ENCODE measurements at places on chromosomes 5 and 9. TPM values are rescaled to one million over a fixed set of nuclear protein-coding genes. Genes with fewer than 3 reads are reported as not detected.
A peak's percentile ranks its signal among the peaks of the same experiment; 100 is the strongest.

The OSMR gene
- total RNA-seq, result 61.6 TPM

DNA sequence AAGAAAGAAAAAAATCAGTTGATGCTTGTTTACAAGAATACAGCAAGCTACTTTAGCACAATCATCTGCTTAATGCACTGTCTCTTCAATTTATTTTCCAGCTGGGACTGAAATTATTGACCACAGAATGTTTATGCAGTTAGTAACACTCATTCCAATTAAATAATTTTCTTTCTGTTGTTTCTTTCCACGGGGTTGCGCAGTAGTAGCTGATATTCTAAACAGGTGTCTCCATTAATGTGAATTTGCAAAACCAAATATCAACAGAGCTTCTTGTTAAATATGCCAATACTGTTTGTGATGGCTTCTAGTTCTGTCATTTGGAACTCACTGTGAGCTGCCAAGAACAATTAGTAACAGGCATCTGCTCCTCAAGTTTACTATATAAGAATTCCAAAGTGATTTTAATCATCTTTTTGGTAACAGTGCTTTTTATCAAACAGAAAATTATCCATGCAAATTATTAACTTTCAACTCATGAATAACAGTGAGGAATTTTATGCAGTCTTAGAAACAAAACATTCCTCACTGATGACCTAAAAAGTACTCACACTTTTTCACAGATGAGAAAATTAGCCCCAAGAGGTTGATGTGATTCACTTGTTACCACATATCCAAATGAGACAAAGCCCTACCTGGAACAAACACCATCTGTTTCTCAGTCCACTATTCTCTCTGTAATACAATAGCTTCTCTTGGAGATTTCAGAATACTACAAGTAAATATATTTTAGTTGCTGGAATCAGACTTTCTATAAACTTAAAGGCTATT is 567.6 kb upstream of the RGMB start:
- no peak for DNase-seq

- DNase-seq, result no peak
Measured at GRCh38 chr5:151584057-151584937, 6.8 kb downstream of the FAT2 start.

GRCh38 chr5:174087783-174088182 is 42.3 kb downstream of the NSG2 start:
- no peak for DNase-seq

The PAEP gene
- not detected for total RNA-seq

- DNase-seq, result no peak
Measured at GRCh38 chr5:58738336-58738735, 155.5 kb downstream of the RAB3C start.

DNA sequence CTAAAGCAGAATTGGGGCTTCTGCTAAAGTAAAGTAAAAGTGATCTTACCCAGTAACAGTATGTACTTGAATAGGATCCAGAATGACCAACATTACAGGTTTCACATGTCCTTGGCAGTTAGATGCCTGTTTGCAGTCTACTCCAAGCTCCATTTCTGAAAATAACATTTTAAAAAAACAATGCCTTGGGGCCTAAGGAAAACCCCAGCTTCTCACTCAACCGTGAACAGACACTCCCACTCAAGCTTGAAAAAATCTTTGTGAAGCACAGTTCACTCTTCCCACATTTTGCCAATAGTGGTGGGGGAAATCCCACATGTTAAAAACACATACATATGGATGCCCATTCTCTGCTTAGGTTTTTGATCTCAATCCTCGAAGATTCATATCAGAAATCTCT is 304.1 kb downstream of the ARRDC3 start:
- no peak for DNase-seq

DNA sequence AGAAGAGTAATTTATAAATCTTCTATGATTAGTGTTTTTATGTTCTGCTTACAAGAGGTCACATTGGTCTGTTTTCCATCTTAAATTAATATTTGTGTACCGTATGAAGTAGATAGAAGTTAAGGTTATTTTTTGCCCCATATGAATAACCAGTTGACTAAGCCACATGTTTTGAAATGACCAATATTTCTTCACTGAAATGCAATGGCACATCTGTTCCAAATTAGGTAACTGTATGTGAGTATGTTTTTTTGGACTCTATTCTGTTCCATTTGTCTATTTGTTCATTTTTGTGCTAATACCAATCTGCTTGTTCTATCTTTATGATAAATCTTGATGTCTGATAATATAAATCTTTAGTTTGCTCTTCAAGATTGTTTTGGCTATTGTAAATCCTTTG is 17.7 kb downstream of the JAK2 start:
- DNase-seq, result no peak

DNA sequence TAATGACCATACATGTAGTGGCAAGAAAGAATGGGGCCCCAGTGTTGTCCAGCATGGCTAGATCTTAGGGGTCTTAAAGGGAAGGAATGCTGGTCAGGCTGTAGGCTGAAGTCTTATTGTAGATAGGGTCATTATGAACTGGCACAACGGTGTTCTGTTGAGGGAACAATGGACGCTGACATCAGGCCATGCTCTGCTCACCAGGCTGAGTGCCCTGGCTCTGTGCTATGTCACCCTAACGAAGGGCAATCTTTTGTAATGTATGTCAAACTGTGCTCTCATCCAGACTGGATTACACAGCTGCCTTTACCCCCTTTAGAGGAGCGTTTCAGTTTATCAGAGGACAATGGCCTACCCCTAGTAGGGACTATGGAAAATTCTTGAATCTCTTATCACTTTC is 14.6 kb upstream of the ZNF608 start:
- DNase-seq, result no peak

DNA sequence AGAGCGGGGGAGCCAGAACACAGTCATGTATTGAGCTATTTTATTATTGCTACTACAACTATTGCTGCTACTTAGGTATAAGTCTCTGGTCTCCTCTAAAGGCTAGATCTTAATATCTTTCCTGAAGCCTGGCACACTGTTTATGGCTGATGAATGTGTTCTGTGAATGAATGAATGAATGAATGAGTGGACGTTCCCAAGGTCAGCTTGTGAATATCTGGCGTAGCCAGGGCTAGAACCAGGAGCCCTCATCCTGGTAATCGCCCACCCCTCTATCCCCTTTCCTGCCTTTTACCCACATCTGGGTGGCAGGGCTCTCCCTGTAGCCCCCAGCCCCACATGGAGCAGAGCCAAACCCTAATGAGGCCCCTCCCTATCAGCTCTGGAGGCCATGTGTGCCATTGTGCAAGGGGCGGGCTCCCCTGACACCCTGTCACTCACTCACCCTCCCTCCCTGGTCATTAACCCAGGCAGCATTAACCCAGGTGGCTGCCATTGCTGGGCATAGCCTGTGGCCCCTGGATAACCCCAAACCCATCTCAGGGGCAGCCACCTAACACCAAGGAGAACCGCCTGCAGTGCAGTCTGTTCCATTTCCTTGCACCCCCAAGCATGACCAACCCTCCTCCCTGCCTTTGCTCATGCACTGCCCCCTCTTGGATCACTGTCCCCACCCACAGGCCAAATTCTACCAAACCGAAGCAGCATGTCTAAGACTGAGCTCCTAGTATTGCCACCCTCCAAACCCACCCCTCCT is 2.0 kb upstream of the AKNA start:
- no peak for DNase-seq

The FABP6 gene
- 4.9 TPM for total RNA-seq

DNA sequence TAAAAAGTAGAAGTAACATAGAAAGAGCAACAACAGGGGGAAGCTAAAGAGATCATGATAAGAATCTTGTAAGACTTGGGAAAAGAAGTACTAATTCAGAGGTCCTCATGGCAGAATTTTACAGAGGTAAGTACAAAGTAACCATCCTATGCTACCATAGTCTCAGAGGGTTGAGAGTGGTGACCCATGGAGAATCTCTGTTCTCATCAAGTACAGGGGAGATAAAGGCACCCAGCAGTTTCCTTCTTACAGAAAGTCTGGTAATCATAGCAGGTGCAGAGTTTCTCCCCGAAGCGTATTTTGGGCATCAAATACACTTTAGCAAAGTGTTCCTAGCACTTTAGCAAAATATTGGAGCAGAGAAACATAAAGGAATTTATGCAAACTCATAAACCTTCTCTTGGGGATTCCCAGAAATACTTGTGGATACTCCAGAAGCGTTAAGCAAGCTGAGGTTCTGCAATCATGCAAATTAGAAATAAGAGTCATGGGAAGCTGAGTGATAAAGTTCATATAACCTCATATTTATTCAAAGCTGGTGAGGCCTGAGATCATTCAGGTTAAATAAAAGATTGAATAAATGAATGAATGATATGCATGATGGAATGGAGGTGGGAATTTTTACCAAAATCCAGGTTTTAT is 101.0 kb upstream of the SMC2 start:
- DNase-seq, result no peak

- DNase-seq, result no peak
Measured at GRCh38 chr5:163574472-163575440, 69.3 kb downstream of the MAT2B start.

DNA sequence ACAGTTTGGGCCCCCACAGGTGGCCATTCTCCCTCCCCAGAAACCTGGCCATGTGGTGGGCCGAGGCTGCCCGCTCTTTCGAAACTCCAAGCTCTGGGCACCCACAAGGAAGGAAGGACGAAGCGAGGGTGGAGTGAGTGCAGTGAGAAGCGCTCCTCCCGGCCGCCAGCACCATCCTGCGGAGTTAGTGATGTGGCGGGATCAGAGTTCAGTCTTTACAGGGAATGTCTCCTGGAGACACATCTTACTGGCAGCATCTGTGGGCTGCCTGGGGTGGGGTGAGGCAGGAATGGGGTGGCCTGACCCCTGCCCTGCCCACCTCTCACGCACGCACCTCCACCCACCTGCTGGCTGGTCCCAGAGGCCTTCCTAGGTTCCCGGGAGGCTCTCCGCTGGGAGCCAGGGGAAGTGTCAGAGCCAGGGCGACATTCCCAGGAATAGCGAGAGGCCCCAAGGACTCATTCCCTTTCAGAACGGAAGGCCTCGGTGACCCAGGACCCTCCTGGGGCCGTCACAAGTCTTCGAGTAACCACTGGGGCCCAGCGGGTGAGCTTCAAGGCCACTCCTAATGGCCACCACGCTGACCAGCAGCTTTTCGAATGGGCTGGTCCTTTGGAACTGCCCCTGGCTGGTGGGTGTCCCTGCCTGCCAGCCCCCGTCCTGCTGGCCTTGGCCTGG is 5.5 kb upstream of the RNU6ATAC start:
- DNase-seq, result no peak

DNA sequence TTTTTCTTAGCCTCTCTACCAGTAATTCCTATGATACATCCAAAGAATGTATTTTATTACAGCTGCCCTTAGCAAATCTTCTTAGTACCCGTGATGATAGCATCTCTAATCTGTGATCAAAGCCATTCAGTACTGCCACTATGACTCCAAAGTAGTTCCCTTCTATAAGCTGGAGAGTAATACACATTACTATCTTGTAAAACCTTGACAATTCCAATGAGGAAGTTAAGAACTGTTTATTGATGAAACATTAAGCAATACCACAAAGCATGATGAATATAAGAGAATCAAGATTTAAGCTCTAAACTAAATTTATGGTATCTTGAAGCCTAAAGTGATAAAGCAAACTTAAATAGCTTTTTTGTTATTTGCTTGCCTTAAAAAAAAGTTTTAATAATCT is 86.1 kb downstream of the SMIM23 start:
- no peak for DNase-seq

GRCh38 chr5:14935341-14935740 is 63.8 kb upstream of the ANKH start:
- no peak for DNase-seq

DNA sequence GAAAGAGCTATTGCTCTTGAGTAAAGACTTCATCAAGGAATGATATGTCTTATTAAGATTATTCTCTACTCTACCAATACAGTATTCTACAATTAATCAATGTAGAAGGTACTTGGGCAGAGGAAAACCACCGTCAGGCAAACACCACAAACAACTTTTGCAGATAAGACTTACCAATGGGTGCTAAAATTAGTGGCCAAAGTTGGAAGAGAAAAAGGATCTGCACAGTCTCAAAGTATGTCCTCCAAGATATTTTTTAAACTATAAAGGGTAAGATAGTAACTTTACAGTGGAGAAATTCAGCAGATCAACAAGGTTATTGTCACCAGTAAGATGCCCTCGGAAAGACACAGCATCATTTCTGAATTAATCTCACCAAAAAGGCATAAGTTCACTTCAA is 38.9 kb downstream of the NRG2 start:
- no peak for DNase-seq

GRCh38 chr9:137582286-137582860 is 3.6 kb upstream of the DPH7 start:
- peak; percentile 46 for DNase-seq

DNA sequence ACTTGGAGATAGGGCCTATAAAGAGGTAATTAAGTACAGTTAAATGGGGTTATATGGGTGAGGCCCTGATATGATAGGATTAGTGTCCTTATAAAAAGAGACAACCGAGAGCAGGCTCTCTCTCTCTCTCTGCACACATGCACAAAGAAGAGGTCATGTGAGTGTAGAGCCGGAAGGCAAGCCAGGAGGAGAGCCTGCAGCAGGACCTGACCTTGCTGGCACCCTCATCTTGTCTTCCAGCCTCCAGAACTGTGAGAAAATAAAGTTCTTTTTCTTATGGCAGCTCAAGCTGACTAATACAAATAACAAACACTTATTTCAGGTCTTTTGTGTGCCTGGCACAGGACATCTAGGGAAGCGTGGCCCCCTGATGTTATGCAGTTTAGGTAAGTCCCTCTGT is 62.1 kb downstream of the ARHGAP26 start:
- DNase-seq, result no peak

DNA sequence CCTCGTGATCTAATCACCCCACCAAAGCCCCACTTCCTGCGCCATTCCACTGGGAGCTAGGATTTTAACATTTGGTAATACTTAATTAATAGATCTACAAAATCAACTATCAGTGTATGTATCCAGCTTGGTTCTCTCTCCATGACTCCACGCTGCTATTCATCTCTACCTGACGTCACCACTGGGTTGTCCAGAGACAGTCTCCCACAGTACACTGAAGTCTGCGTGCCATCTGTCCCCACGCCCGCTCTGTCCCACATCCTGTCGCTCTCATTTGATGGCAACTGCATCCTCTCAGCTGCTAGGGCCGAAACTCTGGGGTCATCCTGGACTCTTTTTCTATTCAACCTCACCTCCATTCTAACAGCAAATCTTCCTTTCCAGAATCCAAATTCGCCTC is 53.2 kb downstream of the ANKRD33B start:
- DNase-seq, result no peak

DNA sequence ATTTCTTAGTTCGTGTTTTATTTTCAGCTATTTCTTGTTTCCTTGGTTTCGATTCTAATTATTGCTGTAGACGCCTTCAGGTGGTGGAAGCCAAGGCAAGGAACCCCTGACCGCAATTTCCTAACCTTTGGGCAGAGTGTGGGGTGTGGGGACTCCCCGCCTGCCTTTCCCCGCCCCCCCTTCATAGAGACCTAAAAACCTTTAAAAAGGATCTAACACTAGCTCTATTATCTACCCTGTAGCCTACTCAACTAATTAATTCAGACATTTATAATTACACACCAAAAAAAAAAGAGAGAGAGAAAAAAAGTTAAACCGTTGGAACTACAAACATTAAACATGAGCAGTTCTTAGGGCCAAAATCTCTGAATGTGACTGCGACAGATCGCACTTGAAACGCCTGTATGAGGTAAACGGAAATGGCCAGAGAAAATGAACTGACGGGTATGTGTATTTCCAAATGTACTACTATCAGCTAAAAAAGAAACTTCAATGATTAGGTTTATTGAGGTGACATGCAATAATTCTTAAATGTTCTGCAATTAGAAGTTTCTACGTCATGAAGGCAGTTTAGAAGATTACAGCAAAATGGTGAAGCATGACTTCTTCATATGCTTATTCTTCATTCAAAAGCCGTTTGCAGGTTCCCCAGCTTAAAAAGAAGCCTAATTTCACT is 19.0 kb upstream of the FER start:
- DNase-seq, result no peak
